ENCODE measurements at places on chromosomes 4 and X.

GRCh38 chr4:84235126-84235944, 263.8 kb downstream of the NKX6-1 start:
- no peak for DNase-seq

- DNase-seq = no peak
Measured at GRCh38 chr4:181830404-181831035, 412.7 kb upstream of the TENM3 start.

- no peak for DNase-seq
Measured at GRCh38 chr4:78863254-78863869, 75.9 kb downstream of the PAQR3 start.

DNA sequence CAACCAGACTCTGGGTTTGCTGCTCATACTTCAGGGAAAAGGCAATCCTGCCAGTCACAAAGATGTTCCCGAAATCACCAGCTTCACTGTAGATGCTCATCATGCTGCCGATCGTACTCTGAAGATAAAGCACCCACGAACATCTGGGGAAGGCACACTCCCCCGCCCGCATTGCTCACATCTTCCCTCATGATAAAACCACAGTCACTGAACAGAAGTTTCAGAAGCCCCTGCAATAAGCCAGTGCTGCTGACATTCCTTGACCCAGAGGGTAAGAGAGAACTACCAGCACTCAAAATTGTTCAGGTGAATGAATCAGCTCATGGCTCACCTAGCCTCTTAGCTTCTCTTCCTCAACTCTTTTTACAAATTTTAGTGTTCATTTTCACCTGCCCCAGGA, 43.1 kb downstream of the SRPX2 start:
- DNase-seq = no peak

GRCh38 chr4:147076179-147076578, 130.5 kb upstream of the TTC29 start:
- DNase-seq = no peak

- no peak for DNase-seq
Measured at GRCh38 chr4:16692961-16693506, 205.4 kb downstream of the LDB2 start.

GRCh38 chr4:20386906-20387305, 135.2 kb downstream of the SLIT2 start:
- no peak for DNase-seq

DNA sequence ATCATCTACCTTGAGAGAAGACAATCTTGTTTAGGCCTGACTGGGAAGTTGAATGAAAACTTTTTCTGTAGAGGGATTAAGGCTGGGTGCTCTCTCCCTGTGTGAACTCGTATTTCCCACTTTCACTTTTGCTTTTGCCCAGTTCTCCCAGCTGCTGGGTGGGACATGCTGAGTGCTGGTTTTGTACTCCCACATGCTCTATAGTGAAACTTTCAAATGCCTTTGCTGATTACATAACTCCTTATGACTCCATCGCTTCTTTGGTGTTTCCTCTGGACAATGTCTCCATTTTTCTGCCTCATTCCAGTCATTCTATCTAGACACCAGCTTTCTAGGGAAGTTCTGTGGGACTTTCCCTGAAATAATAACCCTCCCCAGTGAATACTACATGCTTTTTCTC, 100.5 kb downstream of the CLNK start:
- peak; percentile 93 for DNase-seq

- peak; percentile 76 for DNase-seq
Measured at GRCh38 chrX:20514358-20514757, 247.6 kb upstream of the RPS6KA3 start.

GRCh38 chrX:69144838-69145680, 20.2 kb downstream of the PJA1 start:
- DNase-seq = no peak

GRCh38 chr4:67366311-67366861, 178.9 kb downstream of the CENPC start:
- DNase-seq = peak; percentile 9

GRCh38 chr4:36786519-36786918, 458.0 kb upstream of the NWD2 start:
- no peak for DNase-seq

DNA sequence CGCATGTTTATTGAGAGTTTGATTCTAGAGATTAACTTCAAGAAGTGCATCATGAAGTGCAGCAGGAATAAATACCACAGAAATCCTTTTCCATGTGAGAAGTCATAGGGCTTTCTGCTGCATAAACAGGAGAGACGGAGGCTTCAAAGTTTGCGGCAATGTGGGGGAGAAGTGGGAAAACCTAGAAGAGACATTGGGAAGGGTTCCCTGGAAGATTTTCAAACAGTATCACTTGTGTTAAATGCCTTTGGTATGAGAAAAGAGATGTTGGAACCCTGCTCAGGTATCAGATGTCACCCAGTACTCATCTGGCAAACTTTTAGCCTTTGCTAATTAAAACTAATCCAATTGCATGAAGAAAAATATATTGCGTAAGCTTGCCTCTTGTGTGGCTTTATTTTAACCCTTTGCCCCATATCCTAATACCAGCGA, 15.4 kb downstream of the NHS start:
- no peak for DNase-seq

GRCh38 chr4:149896432-149896831, 80.8 kb upstream of the IQCM start:
- DNase-seq = peak; percentile 36

DNA sequence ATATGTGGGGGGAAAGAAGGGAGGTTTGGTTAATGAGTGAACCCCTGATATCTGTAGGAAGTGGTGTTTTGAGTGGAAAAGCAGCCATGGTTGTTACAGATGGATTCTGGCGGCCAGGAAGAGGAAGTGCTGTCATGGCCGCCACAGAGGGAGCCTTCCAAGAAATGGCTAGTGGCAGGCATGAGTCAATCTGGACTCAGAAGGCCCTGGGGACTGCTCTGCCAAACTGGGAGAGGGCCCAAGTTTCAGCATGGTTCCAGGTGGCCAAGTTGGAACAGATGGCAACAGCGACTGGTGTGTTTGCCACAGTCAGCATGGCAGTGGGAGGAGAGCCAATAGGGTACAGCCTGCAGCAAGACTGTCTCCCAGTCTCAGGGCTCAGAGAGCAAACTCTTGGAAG, 32.5 kb downstream of the ETDB start:
- DNase-seq = no peak

GRCh38 chr4:66647476-66647875, 897.8 kb downstream of the CENPC start:
- DNase-seq = no peak

- peak; percentile 32 for DNase-seq
Measured at GRCh38 chr4:37623125-37623524, 63.1 kb downstream of the RELL1 start.

DNA sequence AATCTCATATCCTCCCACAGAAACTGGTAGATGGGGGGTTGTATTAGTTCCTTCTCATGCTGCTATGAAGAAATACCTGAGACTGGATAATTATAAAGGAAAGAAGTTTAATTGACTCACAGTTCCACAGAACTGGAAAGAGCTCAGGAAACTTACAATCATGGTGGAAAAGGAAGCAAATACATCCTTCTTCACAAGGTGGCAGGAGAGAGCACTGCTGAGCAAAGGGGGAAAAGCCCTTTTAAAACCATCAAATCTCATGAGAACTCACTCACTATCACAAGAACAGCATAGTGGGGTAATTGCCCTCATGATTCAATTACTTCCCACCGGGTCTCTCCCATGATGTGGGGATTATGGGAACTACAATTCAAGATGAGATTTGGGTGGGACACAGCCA, 250.5 kb upstream of the GPRIN3 start:
- peak; percentile 34 for DNase-seq

DNA sequence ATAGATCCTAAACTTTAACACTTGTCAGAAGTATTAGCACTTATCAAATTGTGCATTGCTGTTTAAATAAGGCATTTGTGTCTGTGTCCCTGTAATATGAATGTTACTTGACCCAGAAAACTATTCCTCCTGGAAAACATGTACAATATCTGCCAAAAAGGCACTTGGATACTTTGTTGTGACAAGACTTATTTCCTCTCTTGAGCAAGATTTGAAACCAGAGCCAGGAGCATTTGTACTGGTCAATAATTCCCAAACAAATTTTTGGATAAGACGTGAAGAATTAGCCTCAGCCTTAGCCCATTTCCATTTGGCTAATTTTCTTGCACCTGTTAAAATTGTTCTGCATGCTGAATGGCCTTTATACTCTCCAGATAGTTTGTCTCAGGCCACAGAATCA, 176.3 kb upstream of the GK2 start:
- DNase-seq = no peak

DNA sequence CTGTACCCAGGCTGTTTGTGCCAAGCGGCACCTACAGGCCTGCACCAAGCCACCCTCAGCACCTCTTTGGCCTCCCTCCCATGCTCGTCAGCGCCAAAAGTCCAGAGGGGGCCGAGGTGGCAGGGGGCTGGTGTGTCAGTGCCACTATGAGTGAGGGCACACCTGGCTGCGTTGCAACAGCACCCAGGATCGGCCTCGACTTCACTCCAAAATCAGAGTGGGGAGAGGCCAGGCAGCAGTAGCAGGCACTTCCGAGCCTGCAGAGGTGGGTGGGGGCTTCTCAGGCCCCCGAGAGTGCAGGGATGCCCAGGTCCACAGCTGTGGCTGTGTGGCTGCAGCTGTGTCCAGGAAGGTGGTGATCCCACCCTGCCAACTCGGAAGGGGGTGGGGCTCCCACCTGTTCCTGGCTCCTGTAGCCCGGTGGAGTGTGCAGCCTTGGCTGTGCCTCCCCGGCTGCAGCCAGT, 58.5 kb downstream of the PPA2 start:
- DNase-seq = no peak

DNA sequence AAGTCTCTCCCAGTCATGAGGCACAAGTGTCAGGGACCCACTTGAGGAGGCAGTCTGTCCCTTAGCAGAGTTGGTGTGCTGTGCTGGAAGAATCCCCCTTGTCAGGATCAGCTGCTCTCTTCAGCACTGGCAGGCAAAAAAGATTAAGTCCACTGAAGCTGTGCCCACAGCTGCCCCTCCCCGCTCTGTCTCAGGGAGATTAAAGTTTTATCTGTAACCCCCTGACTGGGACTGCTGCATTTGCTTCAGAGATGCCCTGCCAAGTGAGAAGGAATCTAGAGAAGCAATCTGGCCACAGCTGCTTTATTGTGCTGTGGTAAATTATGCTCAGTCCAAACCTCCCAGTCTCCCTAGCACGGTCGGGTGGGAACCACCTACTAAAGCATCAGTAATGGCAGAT, 37.4 kb upstream of the HEPH start:
- DNase-seq = no peak

- DNase-seq = no peak
Measured at GRCh38 chrX:102847362-102847761, 89.7 kb upstream of the RAB40AL start.

- DNase-seq = peak; percentile 16
Measured at GRCh38 chrX:30302956-30303355, 6.2 kb downstream of the NR0B1 start.

DNA sequence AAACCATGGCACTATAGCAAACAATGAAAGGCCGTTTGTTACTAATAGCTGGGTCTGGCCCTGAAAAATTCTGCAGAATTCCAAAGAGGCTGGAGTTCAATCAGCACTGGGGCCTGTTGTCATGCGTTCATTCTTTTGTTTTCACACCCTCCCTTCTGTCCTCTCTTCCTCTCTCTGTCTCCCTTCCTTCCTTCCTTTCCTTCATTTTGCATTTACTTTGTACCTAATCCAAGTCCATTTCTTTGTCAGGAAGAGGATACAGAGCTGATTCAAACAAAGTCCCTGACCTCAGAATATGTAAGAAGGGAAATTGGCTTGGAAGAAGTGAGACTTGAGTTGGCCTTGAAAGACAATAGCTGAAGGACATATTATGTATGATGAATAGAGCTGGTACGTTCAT, 119.6 kb upstream of the LDB2 start:
- no peak for DNase-seq

DNA sequence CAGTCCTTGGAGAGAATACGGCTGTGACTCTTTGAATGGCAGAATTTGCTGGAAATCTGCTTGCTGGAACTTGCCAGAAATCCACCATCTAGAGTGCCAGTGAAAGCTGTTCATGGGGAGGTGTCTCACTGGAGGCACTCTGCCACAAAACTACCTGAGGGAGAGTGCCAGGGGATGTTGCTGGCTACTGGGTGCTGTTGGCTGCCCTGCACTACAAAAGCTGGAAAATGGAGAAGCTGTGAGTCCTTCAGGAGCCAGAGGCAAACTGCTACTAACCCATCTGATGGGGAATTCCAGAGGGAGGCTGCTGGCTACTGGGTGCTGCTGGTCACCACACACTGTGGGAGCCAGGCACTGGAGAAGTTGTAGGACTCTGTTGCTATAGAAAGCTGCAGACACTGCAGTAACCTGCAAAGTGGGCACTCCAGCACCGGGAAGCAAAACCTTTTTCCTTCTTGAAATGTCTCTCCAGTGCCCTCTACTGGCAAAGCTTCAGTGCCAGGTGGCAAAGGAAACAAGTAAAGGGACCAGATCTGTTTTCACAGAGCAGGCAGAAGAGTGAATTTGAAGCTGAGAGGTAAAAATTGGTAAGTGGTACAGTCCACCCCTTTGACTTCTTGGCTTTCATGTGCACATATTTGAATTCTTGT, 47.8 kb upstream of the HSD17B10 start:
- DNase-seq = peak; percentile 74

DNA sequence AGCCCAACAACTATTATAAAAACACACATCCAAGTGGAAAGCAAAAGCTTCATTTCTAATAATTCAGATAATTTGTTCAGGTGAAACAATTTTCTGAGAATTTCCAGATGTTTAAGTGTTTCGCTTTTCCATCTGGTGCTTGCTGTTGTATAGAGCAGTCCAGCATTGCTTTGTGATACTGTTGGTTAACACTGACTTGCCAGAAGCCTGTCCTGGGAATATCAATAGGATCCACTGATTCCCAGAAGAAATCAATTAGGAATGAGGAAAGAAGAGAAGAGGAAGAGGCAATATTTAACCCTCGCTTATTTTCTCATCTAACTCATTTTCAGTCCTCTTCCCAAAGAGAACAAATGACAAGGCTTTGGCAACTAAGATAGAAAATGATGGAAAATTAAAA, 94.9 kb upstream of the DDIT4L start:
- no peak for DNase-seq

DNA sequence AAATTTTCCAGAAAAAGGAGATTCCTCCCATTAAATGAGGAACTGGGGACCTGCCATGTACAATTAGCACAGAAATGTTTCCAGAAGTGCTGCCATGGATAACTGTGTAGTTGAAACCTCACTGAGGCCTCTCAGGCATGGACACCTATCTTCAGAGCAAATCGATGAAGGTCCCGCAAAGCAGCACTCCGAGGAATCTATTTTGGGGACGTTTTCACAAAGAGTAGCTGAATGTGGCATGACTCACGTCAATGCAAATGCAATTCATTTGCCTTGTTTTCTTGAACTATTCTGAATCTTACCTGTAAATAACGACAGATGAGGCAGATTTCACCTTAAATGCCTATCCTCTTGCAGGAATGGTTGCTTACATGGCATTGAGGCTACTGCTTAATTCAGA, 87.1 kb upstream of the STS start:
- no peak for DNase-seq

- DNase-seq = no peak
Measured at GRCh38 chrX:69457756-69458155, 46.4 kb upstream of the NALF2 start.

- DNase-seq = peak; percentile 62
Measured at GRCh38 chr4:41012293-41012692, 202.0 kb downstream of the APBB2 start.
